ENCODE measurements at places on chromosomes 4 and X. TPM values are rescaled to one million over a fixed set of nuclear protein-coding genes. Genes with fewer than 3 reads are reported as not detected.

Gene NPNT
- 1.2 TPM for total RNA-seq

Gene CSN1S1
- not detected for total RNA-seq

Gene NXF2B
- not detected for total RNA-seq

Gene GLRB
- 0.12 TPM for total RNA-seq

Gene FRMPD4
- total RNA-seq: 0.06 TPM

Gene ABCG2
- 11.0 TPM for total RNA-seq

Gene NUP54
- 18.9 TPM for total RNA-seq

Gene ADH4
- total RNA-seq: 284 TPM

Gene SGMS2
- 45.5 TPM for total RNA-seq

Gene CHST7
- 4.8 TPM for total RNA-seq

GRCh38 chrX:108186811-108187210 is 95.2 kb downstream of the ATG4A start:
- H3K27ac ChIP-seq: no peak overlapping the region
- no peaks in the 10 kb centered on the region for H3K36me3 ChIP-seq
- DNase-seq: no peak
- no peaks in the 10 kb centered on the region for H3K27me3 ChIP-seq
- no peaks in the 10 kb centered on the region for H3K4me1 ChIP-seq

DNA sequence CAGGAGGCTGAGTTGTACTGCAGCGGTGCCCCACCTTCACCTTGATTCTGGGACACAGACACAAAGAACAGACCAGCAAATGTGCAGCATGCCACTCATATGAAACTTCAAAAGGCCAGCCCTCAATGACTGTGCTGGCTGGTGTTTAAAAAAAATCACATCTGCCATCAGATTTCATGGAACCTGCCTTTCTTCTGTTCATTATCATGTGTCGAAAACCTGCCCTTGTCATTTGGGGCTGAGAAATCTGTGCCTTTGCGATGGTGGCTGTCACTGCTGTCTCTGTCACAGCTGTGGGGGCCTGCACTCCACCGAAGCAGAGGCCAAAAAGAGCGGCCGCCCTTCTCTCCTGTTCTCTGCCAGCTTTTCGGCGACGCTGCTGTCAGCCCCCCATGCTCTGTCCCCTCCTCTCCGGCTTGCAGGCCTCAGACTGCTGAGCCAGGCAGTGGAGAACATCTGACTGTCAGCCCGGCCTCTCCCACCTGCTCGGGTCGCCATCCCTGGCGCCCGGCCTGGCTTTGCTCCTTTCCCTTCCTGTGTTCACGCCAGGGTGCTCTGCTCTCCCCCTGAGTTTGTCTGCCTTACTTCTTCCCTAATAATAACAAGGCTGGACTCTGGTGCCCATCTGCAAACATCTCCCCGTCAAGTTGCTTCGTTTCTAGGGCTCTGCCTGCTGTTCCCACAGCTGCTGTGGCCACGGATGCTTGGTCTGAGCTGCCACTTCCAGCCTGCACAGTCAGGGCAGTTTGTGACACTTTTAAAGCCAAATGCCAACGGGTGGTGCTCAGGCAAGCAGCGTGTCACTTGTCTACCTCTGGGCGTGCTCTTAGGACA is 355.2 kb downstream of the UNC5C start:
- H3K36me3 ChIP-seq: no peaks in the 10 kb centered on the region
- no peaks in the 10 kb centered on the region for H3K4me1 ChIP-seq
- DNase-seq: no peak
- H3K27me3 ChIP-seq: no peaks in the 10 kb centered on the region
- no peak overlapping the region for H3K4me3 ChIP-seq

DNA sequence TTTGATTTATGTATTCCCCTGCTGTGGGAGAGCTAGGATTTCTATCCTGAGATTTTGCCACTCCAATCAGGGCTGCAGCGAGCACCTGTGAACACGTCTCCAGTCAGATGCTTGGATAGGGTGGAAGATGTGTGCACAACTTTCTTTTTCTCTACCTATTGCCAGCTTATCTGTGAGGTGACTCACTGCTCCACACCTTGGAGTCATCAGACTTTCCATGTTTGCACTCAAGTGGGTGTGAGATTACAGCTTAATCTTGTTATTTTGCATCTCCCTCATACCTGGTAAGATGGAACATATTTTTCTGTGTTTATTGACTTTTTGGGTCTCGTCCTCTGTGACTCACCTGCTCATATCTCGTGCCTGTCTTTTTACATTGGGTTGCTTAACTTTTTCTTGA is 32.2 kb downstream of the PSAPL1 start:
- H3K4me3 ChIP-seq: no peak overlapping the region
- H3K36me3 ChIP-seq: no peaks in the 10 kb centered on the region
- no peak for DNase-seq
- no peak overlapping the region for H3K27ac ChIP-seq

- H3K27me3 ChIP-seq: no peaks in the 10 kb centered on the region
- no peaks in the 10 kb centered on the region for H3K4me1 ChIP-seq
- H3K4me3 ChIP-seq: no peak overlapping the region
- no peak for DNase-seq
These were observed 29.9 kb downstream of the RP2 start for GRCh38 chrX:46866726-46867125.

DNA sequence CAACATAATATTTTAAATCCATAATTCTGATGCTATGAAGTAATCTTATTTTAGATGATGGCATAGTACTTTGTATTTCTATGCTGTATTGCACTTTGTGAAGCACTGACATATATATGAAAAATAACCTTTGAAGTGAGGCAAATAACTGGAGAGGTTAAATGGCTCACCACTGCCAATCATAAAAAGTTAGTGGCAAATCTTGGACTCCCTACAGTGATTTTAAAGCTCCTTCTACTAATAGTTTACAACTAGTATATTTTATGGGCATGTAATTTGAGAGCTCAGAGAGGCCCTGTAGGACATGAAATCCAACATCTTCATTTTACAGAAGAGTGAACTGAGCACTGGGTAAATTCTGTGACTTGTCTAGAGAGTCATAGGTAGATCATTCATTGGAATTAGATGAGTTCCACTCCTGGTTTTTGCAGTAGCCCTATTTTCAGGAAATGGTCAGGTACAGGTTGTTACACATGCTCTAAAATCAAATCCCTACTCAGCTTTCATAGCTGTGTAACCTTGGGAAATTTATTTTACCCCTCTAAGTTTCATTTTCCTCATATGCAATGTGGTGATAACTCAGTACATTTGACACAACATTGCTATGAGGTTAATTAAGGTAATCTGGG is 804 bp upstream of the GC start:
- peaks cover 29% of the 10 kb centered on the region for H3K4me1 ChIP-seq
- no peak for DNase-seq
- H3K27me3 ChIP-seq: no peaks in the 10 kb centered on the region
- peak overlapping the region; percentile 70 for H3K27ac ChIP-seq

- no peaks in the 10 kb centered on the region for H3K36me3 ChIP-seq
- H3K4me3 ChIP-seq: no peak overlapping the region
- DNase-seq: no peak
- no peak overlapping the region for H3K27ac ChIP-seq
- peaks cover 3% of the 10 kb centered on the region for H3K27me3 ChIP-seq
- H3K4me1 ChIP-seq: no peaks in the 10 kb centered on the region
These were observed 252.0 kb downstream of the FRMPD4 start for GRCh38 chrX:12390301-12390700.

- H3K4me3 ChIP-seq: no peak overlapping the region
- H3K27me3 ChIP-seq: peaks cover 4% of the 10 kb centered on the region
- DNase-seq: no peak
- no peak overlapping the region for H3K27ac ChIP-seq
- no peaks in the 10 kb centered on the region for H3K4me1 ChIP-seq
These were observed 214.0 kb downstream of the HS6ST2 start for GRCh38 chrX:132744470-132744869.

DNA sequence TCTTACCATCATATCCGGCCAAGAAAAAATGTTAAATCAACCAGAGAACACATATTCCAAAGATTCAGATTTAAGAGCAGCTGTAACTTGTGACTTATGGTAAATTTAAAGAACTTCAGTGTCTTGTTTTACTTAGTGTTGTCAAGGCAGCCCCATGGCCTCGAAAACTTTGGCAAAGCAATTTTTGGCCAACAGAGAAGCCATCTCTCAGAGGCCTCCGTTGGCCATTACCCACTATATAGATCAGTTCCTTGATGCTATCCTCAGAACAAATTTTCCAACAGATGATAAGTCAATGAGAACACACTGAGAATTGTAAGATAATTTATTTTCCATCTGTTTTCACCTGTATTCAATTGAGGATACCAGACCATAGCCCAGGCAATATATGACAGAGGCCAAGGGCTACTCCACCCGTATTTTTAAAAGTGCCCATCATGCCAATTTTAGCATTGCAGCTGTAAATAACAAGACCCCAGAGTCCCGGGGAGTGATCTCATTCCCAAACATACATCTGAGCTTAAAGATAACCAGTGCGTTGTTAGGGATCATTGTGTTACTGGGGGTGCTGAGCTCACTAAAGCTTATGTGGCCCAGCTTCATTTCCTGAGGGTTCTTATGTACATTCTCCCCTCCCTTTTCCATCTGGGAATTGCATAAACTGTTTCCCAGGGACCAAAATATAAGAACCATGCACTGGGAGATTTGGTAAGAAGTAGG is 50.0 kb upstream of the PDHA1 start:
- no peak for DNase-seq
- no peak overlapping the region for H3K27ac ChIP-seq
- no peak overlapping the region for H3K4me3 ChIP-seq
- no peaks in the 10 kb centered on the region for H3K36me3 ChIP-seq

DNA sequence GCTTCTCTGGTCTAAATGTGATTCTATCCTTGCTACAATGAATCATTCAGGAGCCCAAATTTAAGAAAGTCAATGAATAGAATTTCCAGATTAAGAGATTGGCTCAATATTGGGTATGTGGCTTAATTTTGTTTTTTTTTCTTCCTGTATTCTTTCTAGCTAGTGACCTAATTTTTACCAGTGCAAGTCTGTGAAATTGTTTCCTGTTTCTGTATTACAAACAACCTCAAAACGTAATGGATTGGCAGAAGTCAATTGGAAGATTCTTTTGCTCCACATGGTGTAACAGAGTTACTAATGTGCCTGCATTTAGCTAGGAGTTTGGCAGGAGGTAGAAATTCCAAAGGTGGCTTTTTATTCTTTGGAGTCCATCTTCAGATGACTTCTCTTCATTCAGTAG is 17.6 kb downstream of the DYNLT3 start:
- no peak overlapping the region for H3K27ac ChIP-seq
- H3K4me1 ChIP-seq: no peaks in the 10 kb centered on the region
- DNase-seq: no peak
- H3K27me3 ChIP-seq: no peaks in the 10 kb centered on the region
- H3K36me3 ChIP-seq: no peaks in the 10 kb centered on the region
- H3K4me3 ChIP-seq: no peak overlapping the region

DNA sequence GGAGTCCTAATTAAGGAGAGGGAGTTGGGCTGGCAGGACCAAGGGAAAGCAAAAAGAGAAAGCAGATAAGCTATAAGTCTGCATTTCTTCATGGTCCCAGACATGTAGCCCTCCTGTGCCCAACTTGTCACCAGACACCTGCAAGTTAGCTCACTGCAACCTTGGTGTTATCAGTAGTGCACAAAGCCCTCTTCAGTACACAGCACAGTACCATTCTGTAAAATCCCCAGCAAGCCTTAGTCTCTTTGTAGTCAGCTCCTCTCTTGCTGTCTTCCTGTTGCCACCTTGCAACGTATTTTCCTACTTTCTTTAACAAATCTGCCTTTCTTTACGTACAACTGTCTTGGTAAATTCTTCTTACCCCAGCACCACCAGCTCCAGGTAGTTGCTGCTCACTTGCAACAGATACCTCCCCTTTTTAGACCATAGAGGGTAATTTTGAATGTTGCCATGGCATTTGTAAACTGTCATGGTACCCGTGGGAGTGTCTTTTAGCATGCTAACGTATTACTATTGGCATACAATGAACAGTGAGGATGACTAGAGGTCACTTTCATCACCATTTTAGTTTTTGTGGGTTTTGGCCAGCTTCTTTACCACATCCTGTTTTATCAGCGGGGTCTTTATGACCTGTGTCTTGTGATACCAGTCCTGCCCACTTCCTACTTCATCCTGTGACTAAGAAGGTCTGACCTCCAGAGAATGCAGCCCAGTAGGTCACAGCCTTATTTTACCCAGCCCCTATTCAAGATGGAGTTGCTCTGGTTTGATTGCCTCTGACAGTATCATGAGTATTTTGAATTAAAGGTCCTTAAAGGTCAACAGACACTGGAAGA is 28.3 kb upstream of the AP1S2 start:
- DNase-seq: no peak
- H3K4me1 ChIP-seq: no peaks in the 10 kb centered on the region
- no peak overlapping the region for H3K4me3 ChIP-seq
- H3K36me3 ChIP-seq: no peaks in the 10 kb centered on the region
- no peaks in the 10 kb centered on the region for H3K27me3 ChIP-seq

- H3K4me1 ChIP-seq: peaks cover 5% of the 10 kb centered on the region
- H3K4me3 ChIP-seq: peak overlapping the region; percentile 43
- no peaks in the 10 kb centered on the region for H3K36me3 ChIP-seq
- DNase-seq: no peak
- H3K27me3 ChIP-seq: no peaks in the 10 kb centered on the region
- H3K27ac ChIP-seq: peak overlapping the region; percentile 52
These were observed 203.3 kb downstream of the OR13H1 start for GRCh38 chrX:131747173-131747572.

GRCh38 chrX:74405973-74406489 is 15.3 kb upstream of the SLC16A2 start:
- H3K27ac ChIP-seq: no peak overlapping the region
- no peaks in the 10 kb centered on the region for H3K27me3 ChIP-seq
- H3K4me1 ChIP-seq: no peaks in the 10 kb centered on the region
- no peak overlapping the region for H3K4me3 ChIP-seq
- no peak for DNase-seq

- DNase-seq: no peak
- no peaks in the 10 kb centered on the region for H3K27me3 ChIP-seq
These were observed 85.8 kb upstream of the FAM9A start for GRCh38 chrX:8887004-8887403.

DNA sequence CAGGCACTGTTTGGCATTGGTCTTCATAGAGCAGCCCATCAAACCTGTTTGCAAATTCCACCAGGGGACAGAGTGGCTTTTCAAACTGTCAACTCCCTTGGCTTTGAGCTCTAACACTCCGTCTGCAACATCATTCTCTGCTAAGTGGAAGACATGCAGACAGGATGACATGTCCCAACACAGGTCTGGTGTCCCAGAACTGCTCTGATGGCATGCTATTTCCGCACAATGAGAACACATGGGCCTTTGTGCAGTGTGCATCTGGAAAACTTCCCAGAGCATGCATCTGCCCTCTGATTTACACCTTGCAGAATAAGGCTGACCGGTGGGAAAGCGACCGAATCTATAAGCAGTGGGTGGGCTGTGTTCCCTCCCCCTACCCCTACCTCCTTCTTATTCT is 212.8 kb upstream of the GYPA start:
- H3K27ac ChIP-seq: no peak overlapping the region
- DNase-seq: no peak
- H3K36me3 ChIP-seq: no peaks in the 10 kb centered on the region
- H3K4me3 ChIP-seq: no peak overlapping the region
- no peaks in the 10 kb centered on the region for H3K27me3 ChIP-seq

- no peak for DNase-seq
- no peak overlapping the region for H3K4me3 ChIP-seq
- no peaks in the 10 kb centered on the region for H3K27me3 ChIP-seq
- H3K4me1 ChIP-seq: peaks cover 5% of the 10 kb centered on the region
These were observed 203.3 kb upstream of the FAM241A start for GRCh38 chr4:111941957-111942356.
